ENCODE measurements at places on chromosomes 5 and 9.

DNA sequence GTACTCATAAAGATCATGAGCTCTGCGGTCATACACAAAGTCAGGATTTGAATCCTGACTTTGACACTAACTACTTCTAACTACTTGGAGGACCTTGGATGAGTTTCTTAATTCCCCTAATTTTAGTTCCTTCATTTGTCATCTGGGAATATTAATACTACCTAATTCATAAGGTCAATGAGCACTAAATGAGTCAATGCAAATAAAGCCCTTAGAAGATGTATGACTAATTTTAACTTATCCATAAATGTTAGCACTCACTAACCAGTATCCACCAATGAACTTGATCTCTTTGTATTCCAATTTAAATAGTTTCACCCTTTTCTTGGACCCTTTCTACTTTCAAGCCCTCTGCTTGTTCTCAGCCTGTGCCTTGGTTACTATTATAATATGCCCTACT, 1106.4 kb downstream of the CDH18 start:
- DNase-seq = no peak

- peak; percentile 84 for DNase-seq
These were observed 628 bp downstream of the ATOSB start for GRCh38 chr9:35114840-35115628.

DNA sequence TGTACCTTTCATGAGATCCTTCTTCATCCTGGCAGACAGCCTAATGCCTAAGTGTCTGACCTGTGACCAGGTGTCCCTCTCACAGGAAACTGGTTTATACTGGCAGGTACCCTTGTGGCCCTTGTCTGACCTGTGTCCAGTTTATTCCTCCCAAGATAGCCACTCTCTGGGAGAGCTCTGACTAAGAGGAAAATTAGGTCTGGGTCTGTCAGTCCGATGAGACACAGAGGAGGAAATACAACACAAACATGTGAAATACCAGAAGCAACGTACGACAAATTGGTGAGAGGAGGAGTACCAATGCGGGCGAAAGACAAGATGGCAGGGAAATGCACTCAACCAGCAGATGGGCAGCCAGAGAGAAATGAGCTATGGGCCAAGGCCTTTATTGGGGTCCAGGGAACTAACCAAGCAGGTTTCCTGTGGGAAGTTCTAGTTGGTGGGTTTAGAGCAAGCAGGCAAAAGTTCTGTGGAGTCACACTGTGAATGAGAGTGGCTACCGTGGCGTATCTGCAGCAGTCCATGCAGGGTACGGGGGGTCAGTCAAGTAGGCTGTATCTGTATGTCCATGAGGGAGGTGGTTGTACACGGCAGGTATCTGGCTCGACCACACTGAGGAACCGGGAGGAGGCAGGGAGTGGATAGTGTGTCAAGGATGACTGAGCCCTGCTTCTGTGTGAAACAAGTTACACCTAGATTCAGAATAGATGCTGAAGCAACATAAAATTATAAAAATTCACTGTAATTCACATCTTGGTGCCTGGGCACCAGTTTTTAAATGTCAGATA, 109.0 kb downstream of the MLLT3 start:
- DNase-seq = no peak

GRCh38 chr5:170183816-170184687, 48.7 kb upstream of the C5orf58 start:
- peak; percentile 57 for DNase-seq

DNA sequence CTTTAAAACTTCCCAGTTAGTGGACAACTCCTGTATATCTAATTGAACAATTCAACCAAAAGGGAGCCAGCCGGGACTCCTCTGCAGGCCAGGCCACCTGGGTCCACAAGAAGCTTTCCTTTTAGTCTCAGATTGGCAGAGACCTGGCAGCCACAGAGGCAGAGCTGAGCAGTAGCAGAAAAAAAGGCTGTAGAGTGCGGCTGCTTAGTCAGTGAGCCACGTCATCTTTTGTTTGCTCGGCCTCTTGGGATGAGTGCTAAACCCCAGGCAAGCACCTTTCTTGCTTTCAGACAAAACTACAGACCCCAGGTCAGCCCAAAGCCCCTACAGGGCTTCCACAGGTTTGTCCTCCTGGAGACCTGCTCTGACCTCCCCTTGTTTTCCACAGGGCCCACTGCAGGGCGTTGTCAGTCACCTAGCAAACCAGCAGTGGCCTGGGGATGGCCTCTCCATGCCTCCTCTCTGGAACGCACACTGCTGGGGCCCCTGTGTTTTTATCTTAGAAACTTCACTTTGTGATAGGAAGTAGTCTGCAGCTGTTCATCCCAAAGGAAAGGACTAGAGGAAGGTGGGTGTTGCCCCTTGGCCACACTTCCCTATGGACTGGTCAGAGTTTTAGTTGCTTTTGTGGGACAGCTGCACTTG, 49.9 kb downstream of the SHB start:
- no peak for DNase-seq

- no peak for DNase-seq
These were observed 400.8 kb upstream of the IRX4 start for GRCh38 chr5:2283481-2284045.

DNA sequence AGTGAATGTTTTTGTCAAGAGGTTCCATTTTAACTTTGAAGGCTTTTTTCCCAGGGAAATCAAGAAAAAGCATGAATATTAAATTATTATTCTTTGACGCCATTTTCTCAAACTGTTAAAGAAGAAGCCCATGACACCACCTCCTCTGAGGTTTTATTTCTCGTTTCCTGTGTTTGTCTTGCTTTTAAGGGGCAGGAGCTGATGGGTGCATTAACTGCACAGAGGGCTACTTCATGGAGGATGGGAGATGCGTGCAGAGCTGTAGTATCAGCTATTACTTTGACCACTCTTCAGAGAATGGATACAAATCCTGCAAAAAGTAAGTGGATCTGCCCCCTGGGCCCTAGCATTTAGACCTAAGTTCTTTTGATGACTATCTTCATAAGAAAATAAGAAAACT, 205.3 kb downstream of the RFK start:
- DNase-seq = no peak

GRCh38 chr5:96012399-96012798, 50.7 kb upstream of the ELL2 start:
- no peak for DNase-seq

GRCh38 chr5:54329731-54330709, 19.6 kb upstream of the ARL15 start:
- DNase-seq = no peak

GRCh38 chr5:54083245-54083644, 227.1 kb downstream of the ARL15 start:
- DNase-seq = no peak

GRCh38 chr5:68419637-68420452, 204.3 kb downstream of the PIK3R1 start:
- DNase-seq = no peak

DNA sequence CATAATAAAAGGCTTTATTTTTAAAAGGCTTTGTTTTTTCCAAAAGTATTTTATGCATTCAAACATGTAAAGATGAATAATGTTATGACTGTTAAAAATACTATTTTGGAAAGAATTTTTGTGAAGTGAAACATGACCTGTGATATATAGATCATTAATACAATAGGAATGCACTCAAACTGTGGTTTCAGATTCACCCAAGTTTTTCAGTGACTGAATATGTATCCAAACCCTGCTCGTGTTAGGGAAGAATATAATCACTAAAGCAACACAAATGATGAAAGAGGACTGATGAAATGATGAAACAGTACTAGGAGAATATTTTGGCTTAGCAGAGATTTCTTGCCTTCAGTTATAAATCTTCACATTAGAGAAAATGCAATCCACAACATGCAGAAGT, 278.0 kb downstream of the ADAMTS6 start:
- no peak for DNase-seq

DNA sequence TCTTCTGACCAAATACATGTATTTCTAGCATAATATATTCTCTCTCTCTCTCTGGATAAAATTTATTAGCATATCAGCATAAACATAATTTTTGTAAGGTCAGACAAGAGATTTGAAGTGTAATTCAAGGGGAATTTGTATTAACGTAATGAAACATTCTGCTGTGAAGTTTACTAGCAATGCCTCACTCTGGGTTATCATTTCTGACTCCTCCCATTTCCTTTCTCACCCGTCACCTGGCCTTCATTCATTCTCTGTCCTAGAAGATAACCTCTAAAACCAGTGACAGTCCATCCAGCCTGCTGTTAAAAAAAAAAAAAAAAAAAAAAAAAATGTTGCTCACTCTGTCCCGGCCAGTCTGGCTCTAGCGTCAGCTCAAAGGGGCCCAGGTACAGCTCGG, 27.1 kb downstream of the GRAMD2B start:
- no peak for DNase-seq

Measured in kidney capillary endothelial cell (primary cell).